Stimulated activated CD4-positive, alpha-beta T cell treated with anti-CD3 and anti-CD28 coated beads, Interleukin-1b, Interleukin-23, amount 100 ng/mL, for 1 hour (primary cell): ENCODE measurements at places on chromosomes 5 and 9.

DNA sequence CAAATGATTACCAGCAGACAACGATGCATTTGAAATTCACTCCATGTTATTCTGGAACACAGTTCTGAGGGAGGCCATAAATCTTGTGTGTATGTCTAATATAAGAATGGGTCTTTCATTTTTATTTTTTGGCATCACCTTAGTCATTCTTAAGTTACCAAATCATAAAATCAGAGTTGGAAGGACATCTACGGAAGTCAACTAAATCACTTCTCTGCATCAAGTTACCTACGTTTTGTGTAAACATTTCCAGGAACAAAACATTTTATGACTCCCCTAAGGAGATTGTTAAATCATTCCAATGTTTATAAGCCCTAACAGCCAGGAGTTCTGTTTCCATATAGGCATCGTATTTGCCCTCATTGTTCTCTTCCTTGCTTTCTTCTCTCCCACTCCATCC is 378.2 kb downstream of the FAM170A start:
- no peak for DNase-seq

GRCh38 chr5:31291323-31291854 is 97.9 kb downstream of the CDH6 start:
- DNase-seq = no peak

- DNase-seq = no peak
Observed at GRCh38 chr9:1469996-1470395, 419.8 kb downstream of the DMRT2 start.

GRCh38 chr5:6712142-6712576 is 1.1 kb upstream of the TENT4A start:
- no peak for DNase-seq

- no peak for DNase-seq
Observed at GRCh38 chr5:55634866-55635265, 77.3 kb downstream of the SLC38A9 start.

DNA sequence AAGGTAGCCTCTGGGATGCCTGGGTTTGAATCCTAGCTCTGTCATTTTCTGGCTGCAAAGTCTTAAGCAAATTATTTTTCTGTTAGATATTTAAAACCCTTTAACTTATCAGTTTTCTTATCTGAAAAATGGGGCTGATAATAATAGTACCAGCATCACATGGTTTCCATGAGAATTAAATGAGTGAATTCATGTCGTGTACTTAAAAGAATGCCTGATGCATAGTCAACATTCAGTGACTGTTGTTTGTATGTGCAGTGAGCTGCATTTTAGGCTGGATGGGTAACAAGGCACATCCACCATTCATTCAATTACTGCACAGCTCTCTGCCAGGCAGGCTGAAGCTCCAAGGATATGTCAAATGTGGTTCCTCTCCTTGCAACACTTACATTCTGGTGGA is 122.0 kb downstream of the PPP2R2B start:
- DNase-seq = no peak

- no peak for DNase-seq
Observed at GRCh38 chr9:15136646-15137045, 170.4 kb downstream of the TTC39B start.

- no peak for DNase-seq
Observed at GRCh38 chr5:56159521-56159947, 73.6 kb downstream of the ANKRD55 start.

DNA sequence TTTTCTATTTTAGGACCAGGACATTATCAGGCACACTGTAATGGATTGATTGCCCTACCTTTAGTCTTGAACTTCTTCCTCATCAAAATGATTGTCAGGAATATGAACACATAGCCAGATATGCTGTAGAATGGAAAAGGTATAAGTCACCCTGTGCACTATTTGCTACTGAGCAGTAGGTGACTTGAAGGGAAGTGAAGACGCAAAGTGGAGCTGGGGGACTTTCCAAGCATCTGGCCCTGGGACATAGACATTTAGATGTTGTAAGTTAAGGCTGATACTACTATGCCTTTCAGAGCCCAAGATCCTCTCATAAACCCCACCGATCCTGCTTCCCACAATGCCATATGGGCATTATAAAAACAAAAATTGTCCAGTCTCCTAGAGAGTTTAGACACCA is 174.5 kb downstream of the DOCK8 start:
- DNase-seq = no peak

GRCh38 chr5:10789726-10790125 is 28.7 kb upstream of the DAP start:
- DNase-seq = no peak

- no peak for DNase-seq
Observed at GRCh38 chr5:89041249-89041779, 158.3 kb upstream of the MEF2C start.

DNA sequence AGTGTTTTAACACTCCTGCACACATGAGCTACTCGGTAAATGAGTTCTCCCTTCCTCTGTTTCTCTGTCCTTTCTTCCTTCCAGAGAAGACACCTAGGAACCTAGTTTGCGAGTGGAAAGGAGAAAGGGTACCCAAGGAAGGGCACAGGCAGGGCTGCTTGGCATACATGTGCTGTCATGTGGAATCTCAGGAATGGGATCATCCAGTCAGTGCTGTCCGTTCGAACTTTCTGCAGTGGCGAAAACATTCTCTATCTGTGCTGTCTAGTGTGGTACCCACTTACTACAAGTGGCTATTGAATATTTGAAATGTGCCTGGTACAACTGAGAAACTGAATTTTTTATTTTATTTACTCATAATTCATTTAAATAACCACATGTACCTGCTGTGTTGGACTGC is 28.0 kb downstream of the NLN start:
- DNase-seq = no peak

DNA sequence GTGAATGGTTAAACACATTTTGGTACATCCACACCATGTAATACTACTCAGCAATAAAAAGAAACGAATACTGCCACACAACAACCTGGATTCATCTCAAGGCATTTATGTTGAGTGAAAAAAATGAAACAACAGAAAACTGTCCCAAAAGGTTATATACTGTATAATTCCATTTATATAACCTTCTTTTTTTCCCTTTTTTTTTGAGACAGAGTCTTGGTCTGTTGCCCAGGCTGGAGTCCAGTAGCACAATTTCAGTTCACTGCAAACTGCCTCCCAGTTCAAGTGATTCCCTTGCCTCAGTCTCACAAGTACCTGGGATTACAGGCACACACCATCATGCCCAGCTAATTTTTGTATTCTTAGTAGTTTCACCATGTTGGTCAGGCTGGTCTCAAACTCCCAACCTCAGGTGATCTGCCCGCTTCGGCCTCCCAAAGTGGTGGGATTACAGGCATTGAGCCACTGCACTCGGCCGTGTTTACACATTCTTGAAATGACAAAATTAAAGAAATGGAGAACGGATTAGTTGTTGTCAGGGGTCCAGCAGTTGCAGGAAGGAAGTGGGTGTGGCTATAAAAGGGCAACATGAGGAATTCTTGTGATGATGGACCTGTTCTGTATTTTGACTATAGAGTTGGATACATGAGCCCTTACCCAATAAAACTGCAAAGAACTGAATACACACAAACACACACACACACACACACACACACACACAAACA is 17.4 kb downstream of the PPP6C start:
- DNase-seq = no peak

GRCh38 chr5:176986280-176986679 is 20.3 kb downstream of the UIMC1 start:
- DNase-seq = no peak

DNA sequence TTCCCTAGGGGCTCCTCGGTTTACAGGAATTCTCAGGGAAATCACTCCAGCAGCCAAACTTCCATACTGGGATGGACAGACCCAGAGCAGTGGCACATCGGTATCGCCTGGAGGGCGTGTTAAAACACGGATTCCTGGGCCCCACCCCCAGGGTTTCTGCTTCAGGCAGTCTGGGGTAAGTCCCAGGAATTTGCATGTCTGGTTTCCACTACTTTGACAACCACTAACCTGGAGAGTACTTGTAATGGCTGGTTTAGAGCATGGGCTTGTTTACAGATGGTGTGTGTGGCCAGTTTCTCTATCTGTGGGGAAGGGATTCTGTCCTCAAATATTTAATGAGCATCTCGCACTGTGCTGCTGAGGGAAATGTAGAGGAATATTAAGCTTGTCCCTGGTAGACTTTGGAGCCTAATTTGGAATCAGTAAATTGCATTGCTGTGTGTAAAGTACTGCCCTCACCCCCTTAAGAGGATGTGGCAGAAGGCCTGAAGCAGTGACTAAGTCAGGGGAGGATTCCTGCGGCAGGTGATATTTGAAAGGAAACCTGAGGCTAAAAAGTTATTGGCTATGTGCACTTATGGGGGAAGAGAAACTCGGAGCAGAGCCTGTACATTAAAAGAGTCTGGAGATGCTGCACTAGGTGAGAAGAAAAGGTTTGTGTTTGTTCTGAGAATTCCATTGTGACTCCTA is 18.6 kb upstream of the TJP2 start:
- no peak for DNase-seq

GRCh38 chr9:129351642-129352145 is 173.6 kb upstream of the IER5L start:
- no peak for DNase-seq

GRCh38 chr9:106286249-106286648 is 576.7 kb upstream of the ZNF462 start:
- no peak for DNase-seq

GRCh38 chr9:86043999-86044398 is 55.4 kb downstream of the GOLM1 start:
- DNase-seq = no peak

DNA sequence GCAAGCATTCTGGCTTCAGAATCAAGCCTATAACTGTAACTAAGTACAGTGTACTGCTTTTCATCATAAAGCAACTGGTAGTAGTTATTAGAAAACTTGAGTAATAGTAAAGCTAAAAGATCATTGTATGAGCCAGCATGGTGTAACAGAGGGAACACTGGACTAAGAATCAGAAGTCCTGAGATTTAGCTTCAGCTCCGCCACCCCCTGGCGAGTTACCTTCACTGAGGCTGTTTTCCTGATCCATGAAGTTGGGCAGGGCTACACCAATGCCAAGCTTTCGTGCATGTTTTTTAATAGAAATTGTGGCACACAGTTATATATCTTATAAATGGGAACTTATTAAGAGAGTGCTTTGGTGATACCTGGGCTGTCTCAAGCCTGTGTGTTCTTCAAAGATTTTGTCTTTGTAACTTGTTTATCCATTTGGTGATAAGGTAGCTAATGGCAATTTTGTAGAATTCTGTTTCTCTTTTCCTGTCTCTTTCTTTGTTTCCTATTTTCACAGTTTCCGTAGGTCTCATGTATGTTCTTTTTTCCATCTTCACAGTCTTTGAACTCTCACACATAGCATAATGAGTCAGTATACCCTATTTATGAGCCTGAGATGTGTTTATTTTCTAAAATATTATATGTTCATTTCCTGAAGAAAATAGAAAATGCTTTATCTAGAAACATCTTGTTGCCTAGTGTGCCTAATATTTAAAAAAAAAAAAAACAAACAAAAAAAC is 102.3 kb downstream of the GDNF start:
- no peak for DNase-seq

DNA sequence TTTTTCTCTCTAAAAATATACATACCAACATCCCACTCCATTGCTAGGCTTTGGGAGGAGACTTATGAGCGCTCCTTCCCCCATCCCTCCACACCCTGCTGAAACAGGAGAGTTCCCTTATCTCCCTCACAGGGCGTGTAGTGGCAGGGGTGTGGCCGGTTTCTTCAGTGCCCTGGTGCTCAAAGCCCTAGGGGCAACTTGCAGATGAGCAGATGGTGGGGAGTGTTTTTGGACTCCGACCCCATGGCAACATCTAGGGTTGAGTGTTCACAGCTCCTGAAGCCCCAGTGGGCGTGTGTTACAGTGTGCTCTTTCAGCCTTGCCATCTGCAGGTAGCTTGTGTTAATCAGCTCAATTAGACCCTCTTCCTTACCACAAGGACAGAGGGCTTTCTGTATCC is 409.5 kb downstream of the MAT2B start:
- DNase-seq = no peak
